ENCODE measurements at places on chromosomes 12 and 14. TPM values are rescaled to one million over a fixed set of nuclear protein-coding genes. Genes with fewer than 3 reads are reported as not detected.
A peak's percentile ranks its signal among the peaks of the same experiment; 100 is the strongest.

DNA sequence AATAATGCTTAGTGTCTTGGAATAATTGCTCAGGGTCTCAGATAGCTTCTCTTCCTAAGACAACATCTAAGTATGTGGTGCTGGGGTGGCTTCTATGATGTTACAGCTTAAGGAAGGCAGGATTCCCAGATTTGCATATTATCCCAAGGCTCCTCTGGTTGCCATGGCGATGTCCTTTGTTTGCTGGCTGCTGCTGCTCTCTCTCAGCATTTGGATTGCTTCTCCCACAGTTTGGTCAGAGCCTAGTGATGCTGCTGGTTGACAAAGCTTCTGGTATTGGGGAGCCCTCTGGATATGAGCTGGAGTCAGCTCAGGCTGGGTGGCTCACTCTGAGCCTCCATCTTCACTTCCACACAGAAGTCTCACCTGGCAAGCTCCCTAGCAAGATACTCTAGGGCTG is 56.4 kb upstream of the FBXO33 start:
- H3K4me1 ChIP-seq, result peaks cover 8% of the 10 kb centered on the region
- H3K27ac ChIP-seq, result no peak overlapping the region
- no peak overlapping the region for H3K4me3 ChIP-seq

DNA sequence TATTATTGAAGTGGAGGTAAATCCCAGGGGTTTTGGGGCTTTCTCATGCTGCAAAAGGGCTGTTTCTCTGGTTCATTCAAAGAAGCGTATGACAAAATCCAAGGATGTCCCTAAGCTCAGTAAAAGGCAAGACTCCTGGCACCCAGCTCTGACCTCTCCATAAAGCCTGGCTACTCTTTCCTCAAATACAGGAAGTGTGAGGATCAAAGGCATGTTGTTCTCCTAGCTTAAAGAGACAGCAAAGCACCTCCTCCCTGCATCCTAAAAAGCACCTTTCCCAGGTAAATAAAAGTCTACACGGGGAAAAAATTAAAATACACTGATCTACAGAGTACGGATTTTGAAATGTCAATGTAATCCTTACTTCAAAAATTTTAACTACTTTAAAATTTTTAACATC is 118.6 kb downstream of the LMNTD1 start:
- peaks cover 16% of the 10 kb centered on the region for H3K4me1 ChIP-seq
- no peak overlapping the region for H3K27ac ChIP-seq
- no peak for DNase-seq
- no peak overlapping the region for H3K4me3 ChIP-seq
- H3K36me3 ChIP-seq, result no peaks in the 10 kb centered on the region
- H3K27me3 ChIP-seq, result no peaks in the 10 kb centered on the region

GRCh38 chr12:51687614-51688013 is 96.6 kb downstream of the SCN8A start:
- H3K27ac ChIP-seq, result no peak overlapping the region
- DNase-seq, result no peak
- H3K4me3 ChIP-seq, result no peak overlapping the region
- H3K4me1 ChIP-seq, result peaks cover 3% of the 10 kb centered on the region
- no peaks in the 10 kb centered on the region for H3K27me3 ChIP-seq

GRCh38 chr12:46414591-46415268 is 42.2 kb upstream of the SLC38A2 start:
- peaks cover 14% of the 10 kb centered on the region for H3K4me1 ChIP-seq
- peak overlapping the region; percentile 42 for H3K27ac ChIP-seq
- DNase-seq, result peak; percentile 26
- H3K27me3 ChIP-seq, result no peaks in the 10 kb centered on the region

DNA sequence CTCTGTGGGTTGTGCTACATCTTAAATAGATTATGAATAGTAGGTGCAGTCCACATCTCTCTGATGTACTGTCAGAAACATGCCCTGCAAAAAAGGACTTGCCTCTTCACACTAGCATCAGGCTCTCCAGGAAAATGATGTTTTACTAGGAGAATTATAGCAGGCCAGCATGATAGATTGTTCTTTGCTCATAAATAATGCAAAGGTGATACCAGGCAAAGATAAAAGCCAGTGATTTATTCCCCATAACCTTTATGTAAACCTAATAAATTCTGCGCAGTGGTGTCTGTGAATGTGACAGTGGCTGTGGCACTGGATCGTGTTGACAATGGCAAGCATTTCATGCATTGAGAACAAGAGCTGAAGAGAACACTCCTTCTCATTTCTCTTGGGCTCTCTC is 646.5 kb upstream of the SEL1L start:
- no peak overlapping the region for H3K27ac ChIP-seq
- H3K4me3 ChIP-seq, result no peak overlapping the region
- H3K27me3 ChIP-seq, result no peaks in the 10 kb centered on the region
- DNase-seq, result no peak
- no peaks in the 10 kb centered on the region for H3K4me1 ChIP-seq

- no peaks in the 10 kb centered on the region for H3K27me3 ChIP-seq
- H3K4me1 ChIP-seq, result peaks cover 3% of the 10 kb centered on the region
- no peak overlapping the region for H3K27ac ChIP-seq
- no peak overlapping the region for H3K4me3 ChIP-seq
- no peaks in the 10 kb centered on the region for H3K36me3 ChIP-seq
Measured at GRCh38 chr14:89444044-89444443, 27.0 kb upstream of the FOXN3 start.

GRCh38 chr12:24470050-24470449 is 478.9 kb downstream of the BCAT1 start:
- no peak overlapping the region for H3K27ac ChIP-seq
- H3K4me3 ChIP-seq, result no peak overlapping the region
- no peaks in the 10 kb centered on the region for H3K36me3 ChIP-seq
- no peaks in the 10 kb centered on the region for H3K27me3 ChIP-seq

DNA sequence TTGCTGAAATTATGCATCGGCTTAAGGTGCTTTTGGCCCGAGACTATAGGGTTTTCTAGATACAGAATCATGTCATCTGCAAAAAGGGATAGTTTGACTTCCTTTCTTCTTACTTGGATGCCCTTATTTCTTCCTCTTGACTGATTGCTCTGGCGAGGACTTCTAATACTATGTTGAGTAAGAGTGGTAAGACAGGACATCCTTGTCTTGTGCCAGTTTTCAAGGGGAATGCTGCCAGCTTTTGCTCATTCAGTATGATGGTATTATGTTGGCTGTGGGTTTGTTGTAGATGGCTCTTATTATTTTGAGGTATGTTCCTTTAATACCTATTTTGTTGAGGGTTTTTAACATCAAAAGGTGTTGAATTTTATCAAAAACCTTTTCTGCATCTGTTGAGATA is 8.3 kb downstream of the BMAL2 start:
- H3K27ac ChIP-seq, result no peak overlapping the region
- no peaks in the 10 kb centered on the region for H3K4me1 ChIP-seq
- no peaks in the 10 kb centered on the region for H3K36me3 ChIP-seq
- DNase-seq, result no peak
- H3K4me3 ChIP-seq, result no peak overlapping the region

The CDCA3 gene
- 1.3 TPM for total RNA-seq

The RND1 gene
- 3.0 TPM for total RNA-seq

The THTPA gene
- 33.0 TPM for total RNA-seq

The KRT7 gene
- 355 TPM for total RNA-seq

Measured in thyroid gland (tissue), 4 donors.